KG1 (cell line): ENCODE measurements at places on chromosomes 3 and 15.

DNA sequence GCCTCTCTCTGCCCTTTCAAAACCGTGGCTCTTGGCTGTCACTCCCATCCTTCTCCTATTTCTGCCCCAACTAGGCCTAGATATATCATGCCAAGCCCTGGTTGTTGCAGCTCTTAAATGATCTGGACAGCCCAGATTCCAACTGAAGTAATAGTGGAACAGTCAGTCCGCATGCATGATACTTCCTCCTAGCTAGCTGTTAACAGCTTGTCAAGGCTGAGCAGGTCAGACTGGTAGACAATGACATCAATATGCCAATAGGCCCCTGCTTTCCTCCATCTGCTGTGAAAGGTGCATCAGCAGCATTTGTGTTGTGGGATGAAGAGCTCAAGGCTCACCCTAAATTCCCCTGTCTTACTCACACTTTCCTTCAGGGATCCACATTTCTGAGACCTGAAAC lies 527.7 kb upstream of the TGFBR2 start:
- DNase-seq, result no peak

DNA sequence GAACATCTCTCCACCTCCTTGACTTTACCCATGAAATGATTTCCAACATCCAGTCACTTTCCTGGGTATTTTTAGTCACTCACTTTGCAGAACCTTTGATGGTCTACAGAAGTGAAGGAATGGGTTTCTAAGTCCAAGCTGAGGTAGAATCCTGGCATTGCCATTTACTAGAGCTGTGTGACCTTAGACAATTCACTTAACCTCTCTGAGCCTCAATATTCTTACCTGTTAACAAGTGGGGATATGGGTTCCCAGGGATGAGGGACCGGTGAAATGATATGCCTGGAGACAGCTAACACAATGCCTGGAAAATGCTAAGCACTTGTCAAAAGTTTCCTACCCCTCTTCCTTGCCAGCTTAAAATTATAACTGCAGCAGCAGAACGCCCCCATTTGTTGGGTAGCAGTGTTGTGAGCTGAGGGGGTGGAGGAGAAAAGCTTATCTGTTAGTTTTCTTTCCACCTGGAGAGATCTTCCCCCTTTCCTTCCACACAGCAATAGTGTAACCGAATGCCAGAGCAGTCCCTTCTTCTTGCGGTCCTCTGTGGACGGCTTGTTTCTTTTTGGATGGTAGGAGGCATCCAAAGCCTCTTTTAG lies 319.2 kb upstream of the LRRFIP2 start:
- no peak for DNase-seq

DNA sequence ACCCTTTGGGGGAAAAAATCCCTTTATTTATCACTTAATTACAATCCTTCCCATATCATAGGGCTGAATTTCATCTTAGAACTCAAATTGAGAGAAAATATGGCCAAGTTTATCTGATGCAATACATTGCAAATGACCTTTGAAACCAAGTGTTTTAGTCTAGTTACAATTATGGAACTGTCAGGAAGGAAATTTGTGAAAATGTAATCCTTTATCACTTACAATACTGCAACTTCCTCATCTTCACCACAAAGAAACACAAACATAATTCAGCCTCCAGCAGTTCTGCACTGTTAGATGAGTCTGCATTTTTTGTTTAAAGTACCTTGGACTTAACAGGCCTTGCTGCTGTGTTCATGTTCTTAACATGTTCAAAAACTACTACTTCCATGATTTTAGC lies 4.6 kb downstream of the CCPG1 start:
- DNase-seq, result peak; percentile 33

DNA sequence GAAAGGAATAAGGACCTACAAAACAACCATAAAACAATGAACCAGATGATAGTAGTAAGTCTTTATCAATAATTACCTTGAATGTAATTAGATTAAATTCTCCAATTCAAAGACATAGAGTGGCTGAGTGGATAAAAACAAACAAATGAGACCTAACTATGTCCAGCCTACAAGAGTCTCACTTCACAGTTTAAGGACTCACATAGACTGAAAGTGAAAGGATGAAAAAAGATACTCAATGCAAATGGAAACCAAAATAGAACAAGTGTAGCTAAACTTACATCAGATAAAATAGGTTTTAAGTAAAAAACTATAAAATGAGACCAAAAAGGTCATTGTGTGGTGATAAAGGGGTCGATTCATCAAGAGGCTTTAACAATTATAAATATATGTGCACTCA lies 21.9 kb upstream of the NR1I2 start:
- no peak for DNase-seq

GRCh38 chr15:98401029-98401428 lies 247.3 kb upstream of the IGF1R start:
- DNase-seq, result no peak

- no peak for DNase-seq
Measured at GRCh38 chr15:92343924-92344643, 49.6 kb upstream of the ST8SIA2 start.

DNA sequence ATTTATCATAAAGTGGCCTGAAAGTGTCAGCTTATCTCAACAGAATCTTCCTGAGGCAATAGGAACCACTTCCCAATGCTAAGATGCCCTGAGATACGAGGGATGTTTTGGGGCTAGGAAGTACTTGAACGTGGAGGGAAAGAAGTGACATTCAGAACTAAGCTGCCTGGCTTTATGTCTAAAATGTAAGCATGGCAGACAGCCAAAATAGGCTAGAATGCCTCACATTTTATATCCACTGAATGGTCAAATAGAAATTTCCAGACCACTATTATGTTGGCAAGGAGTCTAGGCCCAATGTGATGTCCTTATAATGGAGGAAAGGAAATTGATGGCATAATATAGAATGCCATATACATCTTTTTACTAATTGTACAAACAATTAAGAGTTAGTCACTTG lies 154.9 kb downstream of the PEX5L start:
- no peak for DNase-seq

DNA sequence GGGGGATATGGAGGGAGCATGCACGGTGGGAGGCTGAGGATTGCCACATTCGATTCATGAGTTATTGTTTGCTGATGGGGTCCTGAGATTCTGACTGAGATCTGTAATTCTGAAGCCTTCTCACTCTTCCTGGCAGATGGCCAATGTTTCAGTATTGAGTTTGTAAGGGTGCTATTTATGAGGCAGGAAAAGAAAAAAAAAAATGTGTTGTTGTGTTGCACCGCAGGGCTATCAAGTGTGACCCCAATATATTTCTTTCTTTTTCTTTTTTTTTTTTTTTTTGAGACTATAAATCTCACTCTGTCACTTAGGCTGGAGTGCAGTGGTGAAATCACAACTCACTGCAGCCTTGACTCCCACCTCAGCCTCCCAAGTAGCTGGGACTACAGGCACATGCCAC lies 3.2 kb upstream of the SENP2 start:
- no peak for DNase-seq

DNA sequence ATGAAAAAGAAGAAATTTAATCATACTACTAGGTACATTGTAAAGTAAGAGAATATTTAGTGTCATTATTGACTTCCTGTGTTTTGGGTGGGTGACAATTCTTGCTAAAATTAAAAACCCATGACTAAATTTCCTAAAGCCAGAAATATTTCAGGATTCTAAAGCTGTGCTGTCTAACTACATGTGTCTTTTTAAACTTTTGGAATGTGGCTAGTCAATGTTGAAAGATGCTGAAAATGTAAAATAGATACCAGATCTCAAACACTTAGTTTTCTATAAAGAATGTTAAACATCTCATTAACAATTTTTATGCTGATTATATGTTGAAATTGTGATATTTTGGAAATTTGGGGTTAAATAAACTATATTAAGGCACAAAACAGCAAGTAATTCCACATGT lies 308.9 kb upstream of the TMCO5A start:
- DNase-seq, result no peak

GRCh38 chr15:67915461-67916374 lies 75.9 kb upstream of the RNU6-1 start:
- no peak for DNase-seq

GRCh38 chr3:197746209-197746608 lies 3.5 kb upstream of the FYTTD1 start:
- DNase-seq, result no peak

GRCh38 chr3:154540950-154541604 lies 111.1 kb upstream of the GPR149 start:
- no peak for DNase-seq

DNA sequence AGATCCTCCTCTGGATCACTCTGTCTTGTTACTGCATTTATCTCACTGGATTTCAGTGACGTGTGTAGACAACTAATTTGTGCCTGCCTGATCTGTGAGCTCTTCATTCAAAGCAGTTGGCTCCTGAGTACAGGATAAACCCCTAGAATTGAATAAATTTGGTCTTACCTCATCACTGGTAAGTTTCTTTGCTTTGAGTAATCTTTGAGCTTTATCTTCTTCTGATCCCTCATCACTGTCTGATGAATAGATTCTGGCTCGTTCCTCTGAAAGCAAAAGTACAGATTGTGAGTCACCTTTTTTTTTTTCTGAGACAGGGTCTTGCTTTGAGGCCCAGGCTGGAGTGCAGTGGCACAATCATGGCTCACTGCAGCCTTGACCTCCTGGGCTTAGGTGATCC lies 24.5 kb downstream of the LEO1 start:
- DNase-seq, result no peak

GRCh38 chr3:16932877-16933276 lies 48.1 kb downstream of the PLCL2 start:
- no peak for DNase-seq

GRCh38 chr3:81778678-81779182 lies 17.3 kb upstream of the GBE1 start:
- DNase-seq, result no peak

- DNase-seq, result no peak
Measured at GRCh38 chr3:14462738-14463137, 60.3 kb downstream of the SLC6A6 start.

GRCh38 chr15:43285609-43286037 lies 18.9 kb upstream of the TGM5 start:
- DNase-seq, result peak; percentile 84

- DNase-seq, result no peak
Measured at GRCh38 chr3:128275316-128276145, 122.2 kb downstream of the EEFSEC start.

DNA sequence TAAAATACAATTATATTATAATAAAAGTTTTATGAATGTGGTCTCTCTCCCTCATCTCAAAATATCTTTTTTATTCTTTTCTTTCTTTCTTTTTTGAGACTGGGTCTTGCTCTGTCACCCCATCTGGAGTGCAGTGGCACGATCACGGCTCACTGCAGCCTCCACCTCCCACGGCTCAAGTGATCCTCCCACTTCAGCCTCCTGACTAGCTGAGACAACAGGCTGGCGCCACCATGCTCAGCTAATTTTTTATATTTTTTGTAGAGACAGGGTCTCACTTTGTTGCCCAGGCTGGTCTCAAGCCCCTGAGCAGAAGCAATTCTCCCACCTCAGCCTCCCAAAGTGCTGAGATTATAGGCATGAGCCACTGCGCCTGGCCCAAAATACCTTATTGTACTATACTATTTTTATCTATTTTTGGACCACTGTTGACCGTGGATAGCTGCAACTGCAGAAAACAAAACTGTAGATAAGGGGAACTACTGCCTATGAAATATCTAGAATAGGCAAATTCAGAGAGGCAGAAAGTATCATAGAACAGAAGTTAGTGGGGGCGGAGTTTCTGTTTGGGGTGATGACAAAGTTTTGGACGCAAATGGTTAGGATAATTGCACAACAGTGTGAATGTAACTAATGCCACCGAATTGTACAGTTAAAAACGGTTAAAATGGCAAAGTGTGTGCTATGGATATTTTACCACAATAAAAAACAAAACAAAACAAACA lies 66.6 kb downstream of the SLC12A8 start:
- no peak for DNase-seq

DNA sequence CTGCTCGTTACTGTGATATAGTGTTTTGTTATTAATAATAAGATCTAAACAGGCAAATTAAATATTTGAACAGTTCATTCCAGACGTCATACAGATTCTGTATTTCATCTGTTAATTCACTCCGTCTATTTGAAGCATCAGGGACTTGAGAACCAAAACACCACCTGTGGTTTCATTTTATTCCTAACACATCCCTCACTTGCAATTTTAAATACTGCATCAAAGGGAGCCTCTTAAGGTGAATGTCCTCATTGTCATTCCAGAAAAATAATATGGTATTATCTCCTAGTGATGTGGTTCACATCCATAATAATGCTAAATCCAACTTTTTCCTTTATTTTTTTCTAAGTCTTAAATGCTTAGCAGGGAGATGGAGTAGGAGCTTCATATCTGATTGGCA lies 1390.9 kb upstream of the CADM2 start:
- DNase-seq, result no peak

DNA sequence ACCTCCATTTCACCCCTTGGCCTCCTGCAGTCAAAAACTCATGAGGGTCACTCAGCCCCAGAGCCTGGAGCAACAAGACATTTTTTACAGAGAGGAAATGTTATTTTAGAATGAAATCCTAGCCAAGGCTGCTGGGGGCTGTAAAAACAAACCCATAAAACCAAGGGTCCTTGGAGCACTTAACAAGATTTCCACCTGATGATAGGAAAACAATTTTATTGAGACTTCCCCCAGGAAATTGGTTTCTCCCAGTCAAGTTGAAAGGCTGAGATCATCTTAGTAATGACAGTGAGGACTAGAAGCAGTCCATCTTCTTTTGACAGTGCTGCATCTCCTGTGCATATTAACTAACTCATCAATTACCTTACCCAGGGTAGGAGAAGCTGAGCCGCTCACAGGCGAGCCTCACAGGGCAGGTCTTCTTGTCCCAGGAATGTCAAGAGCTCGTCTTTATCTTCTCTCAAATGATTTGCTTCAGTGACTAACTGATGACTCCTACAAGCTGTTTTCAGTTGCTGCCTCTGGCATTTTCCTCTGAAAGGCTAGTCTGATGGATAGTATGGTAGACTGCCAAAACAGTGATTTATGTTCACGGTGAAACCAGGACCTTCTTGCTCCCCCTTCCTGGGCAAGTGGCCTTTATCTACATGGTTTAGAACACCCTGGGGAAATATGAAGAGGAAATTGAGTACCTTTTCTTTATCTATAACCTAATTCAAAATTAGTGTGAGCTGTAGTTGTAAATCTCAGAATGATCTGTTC lies 34.6 kb upstream of the AEN start:
- DNase-seq, result no peak

DNA sequence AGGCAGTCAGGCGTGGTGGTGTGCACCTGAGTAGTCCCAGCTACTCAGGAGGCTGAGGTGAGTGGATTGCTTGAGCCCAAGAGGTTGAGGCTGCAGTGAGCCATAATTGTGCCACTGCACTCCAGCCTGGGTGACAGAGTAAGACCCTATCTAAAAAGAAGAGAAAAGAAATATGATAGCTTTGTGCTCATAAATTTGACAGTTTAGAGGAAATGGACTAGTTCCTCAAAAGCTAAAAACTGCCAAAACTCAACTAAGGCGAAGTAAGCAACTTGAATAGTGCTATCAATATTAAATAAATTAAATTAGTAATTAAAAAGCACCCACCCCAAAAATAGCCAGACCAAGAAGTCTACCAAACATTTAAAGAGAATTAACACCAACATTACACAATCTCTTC lies 24.5 kb upstream of the SLC15A2 start:
- DNase-seq, result no peak

GRCh38 chr3:110164632-110165369 lies 827.5 kb upstream of the DPPA4 start:
- no peak for DNase-seq
